ENCODE measurements at places on chromosomes 5 and 9.

GRCh38 chr5:1959231-1959630 is 76.5 kb upstream of the IRX4 start:
- no peak for DNase-seq

- no peak for DNase-seq
These were observed 49.2 kb downstream of the OTULIN start for GRCh38 chr5:14713476-14714390.

- DNase-seq = no peak
These were observed 79.1 kb downstream of the MRPL36 start for GRCh38 chr5:1720396-1721110.

DNA sequence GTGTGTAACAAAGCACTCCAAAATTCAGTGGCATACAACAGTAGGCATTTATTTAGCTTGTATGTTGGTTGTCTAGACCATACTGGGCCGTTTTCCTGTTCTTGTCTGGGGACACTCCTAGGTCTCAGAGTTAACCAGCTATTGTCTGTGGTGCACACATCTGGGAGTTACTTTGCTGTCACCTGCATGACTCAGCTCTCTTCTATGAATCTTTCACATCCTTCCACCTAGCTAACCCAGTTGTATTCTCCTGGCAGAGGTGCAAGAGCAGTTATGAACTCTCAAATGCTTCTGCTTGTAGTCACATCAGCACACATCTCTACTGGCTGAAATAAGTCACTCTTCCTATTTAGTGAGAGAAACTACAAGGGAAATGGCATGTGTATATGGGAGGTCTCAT is 138.1 kb downstream of the BAAT start:
- no peak for DNase-seq

- no peak for DNase-seq
These were observed 23.4 kb downstream of the ANGPTL2 start for GRCh38 chr9:127098916-127099553.

GRCh38 chr5:66807743-66808142 is 211.6 kb downstream of the MAST4 start:
- no peak for DNase-seq
